ENCODE measurements at places on chromosomes 1 and 21. TPM values are rescaled to one million over a fixed set of nuclear protein-coding genes. Genes with fewer than 3 reads are reported as not detected.

DNA sequence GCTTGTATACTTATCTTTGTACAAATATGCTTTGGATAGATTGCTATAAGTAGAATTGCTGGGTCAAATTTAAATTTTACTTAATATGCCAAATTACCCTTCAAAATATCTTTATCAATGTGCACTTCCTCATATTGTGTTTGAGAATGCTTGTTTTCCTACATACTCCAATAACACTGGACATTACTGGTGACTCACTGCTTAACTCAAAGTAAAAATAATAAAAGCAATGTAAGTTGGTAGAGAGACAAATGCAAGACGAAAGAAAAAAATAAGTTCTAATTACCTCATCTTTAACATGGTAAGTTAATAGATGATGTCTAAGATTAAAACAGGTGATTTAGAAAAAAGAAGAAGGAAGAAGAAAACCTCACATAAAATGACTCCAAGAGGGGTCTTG is 7.9 kb upstream of the SH3GLB1 start:
- no peak for DNase-seq

- no peak for DNase-seq
These were observed 11.6 kb downstream of the JMJD4 start for GRCh38 chr1:227723474-227723873.

DNA sequence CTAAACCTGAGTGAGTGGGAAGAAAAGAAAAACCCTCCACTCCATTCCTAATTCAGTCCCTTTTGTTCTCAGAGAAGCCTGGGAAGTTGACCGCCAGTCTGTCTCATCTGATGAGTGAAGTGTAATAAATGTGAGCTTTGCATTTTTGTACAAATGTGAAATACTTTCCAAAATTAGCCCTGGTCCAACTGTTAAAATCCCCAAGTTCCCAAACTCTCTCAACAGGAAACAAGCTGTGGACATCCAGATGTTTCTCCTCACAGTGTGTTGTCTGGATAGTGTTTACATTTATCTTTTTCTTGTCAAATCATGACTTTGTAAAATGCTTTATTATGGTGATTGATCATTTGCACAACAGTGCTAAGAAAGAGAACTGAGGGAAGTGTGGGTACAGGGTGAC is 145.1 kb downstream of the TM2D1 start:
- no peak for DNase-seq

Gene CSF3R
- not detected for total RNA-seq

Gene IQGAP3
- total RNA-seq, result 31.0 TPM

Gene PRMT6
- 9.8 TPM for total RNA-seq

Measured in HFFc6 (cell line).